ENCODE measurements at places on chromosomes 16 and 17. TPM values are rescaled to one million over a fixed set of nuclear protein-coding genes. Genes with fewer than 3 reads are reported as not detected.
A peak's percentile ranks its signal among the peaks of the same experiment; 100 is the strongest.

DNA sequence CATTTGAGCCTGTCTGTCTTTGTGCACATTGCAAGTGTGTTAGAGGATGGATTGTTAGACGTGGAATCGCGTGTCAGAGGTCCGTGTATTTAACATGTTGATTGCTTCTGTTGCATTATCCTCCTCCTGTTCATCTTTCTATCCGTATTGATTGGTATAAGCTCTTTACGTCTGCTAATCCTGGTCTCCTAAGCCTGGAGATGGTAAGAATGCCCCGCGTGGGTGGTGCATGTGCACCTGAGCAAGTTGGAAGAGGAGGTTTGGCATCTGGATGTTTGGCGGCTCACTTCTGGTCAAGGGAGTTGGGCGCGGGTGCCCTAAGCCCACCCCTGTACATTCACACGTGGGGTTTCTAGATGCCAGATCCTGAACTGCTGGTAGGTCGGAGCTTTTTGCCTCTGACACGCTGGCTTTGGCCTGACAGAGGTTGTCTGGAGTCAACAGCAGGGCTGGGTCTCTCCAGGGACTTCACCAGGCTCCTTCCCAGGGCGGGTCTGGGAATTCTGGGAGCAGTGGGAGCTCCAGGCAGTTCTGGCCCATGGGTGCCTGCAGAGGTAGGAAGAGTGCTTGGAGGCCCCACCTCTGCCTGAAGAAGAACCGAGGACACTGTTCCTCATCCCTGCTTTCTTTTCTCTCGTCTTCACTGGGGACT is 107.3 kb downstream of the OR1D5 start:
- no peak overlapping the region for H3K4me3 ChIP-seq
- H3K27me3 ChIP-seq: peaks cover 6% of the 10 kb centered on the region
- H3K4me1 ChIP-seq: peaks cover 15% of the 10 kb centered on the region
- DNase-seq: no peak

DNA sequence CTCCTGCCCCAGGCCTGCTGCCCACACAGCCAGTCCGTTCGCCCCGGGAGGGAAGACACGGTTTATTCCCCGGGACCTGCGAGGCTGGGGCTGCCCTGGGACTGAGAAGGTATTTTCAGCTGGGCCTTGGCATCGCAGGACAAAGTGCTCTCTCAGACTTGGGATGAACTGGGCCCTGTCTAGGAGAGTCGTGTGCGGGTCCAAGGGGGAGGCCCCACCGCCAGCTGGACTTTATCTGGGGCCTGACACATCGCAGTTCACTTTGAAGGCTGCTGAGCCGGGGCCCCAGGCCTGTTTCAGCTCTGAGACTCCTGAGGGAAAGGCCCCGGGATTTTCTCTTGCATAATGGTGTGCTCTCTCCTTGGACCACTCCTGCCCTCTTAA is 6.8 kb downstream of the CRISPLD2 start:
- DNase-seq: no peak
- no peak overlapping the region for H3K4me3 ChIP-seq
- H3K27me3 ChIP-seq: no peaks in the 10 kb centered on the region
- peaks cover 18% of the 10 kb centered on the region for H3K4me1 ChIP-seq
- H3K36me3 ChIP-seq: no peaks in the 10 kb centered on the region

DNA sequence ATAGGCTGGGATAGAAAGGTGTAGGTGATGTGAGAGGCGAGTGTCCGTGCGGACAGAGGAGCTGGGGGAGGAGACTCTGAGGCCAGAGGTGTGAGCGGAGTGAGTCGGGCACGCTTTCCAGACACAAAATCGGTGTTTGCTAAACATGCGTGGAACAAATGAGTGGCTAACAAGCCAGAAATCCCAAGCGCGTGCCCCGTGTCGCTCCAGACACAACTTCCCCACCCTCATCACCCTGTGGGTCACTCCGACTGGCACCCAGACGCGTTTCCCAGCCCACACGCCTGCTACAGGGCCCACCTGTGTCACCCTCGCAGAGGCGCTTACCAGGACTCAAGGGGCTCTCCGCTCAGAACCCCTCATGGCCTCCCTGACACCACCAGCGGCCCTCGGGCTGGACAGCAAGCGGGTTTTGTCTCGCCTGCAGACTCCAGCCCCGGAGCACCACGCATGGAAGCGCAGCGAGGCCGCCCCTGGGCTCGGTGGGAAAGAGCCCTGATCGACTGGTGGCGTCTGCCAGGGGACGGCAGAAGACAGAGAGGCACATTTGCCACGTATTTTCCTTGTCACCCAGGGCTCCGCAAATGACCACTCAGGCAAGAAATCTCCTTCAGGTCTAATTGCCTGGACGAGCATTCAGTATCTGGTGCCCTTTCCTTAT is 6.0 kb upstream of the RPH3AL start:
- peaks cover 5% of the 10 kb centered on the region for H3K27me3 ChIP-seq
- H3K4me3 ChIP-seq: no peak overlapping the region
- H3K4me1 ChIP-seq: no peaks in the 10 kb centered on the region
- DNase-seq: no peak

DNA sequence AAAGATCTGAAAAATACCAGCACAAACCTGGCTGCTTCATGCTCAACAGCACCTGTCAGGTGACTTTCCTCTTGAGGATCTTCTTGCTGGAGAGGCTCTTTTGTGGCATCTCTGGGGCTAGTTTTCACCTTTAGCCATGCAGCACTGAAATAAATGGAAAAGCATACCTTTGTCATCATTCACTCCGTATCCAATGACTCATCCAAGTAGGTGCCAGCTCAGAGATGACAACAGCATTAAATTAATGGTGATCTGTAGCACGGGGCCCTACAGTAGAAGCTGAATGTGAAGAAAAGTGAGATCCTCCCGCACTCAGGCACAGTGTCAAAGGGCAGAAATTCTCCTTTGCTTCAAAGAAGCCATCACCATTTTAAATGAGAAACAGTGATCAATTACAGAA is 32.2 kb downstream of the KIAA0753 start:
- H3K4me3 ChIP-seq: no peak overlapping the region
- H3K36me3 ChIP-seq: peaks cover 45% of the 10 kb centered on the region
- no peaks in the 10 kb centered on the region for H3K27me3 ChIP-seq
- peak overlapping the region; percentile 12 for H3K27ac ChIP-seq
- H3K4me1 ChIP-seq: peaks cover 5% of the 10 kb centered on the region

- H3K4me1 ChIP-seq: peaks cover 6% of the 10 kb centered on the region
- DNase-seq: no peak
- no peak overlapping the region for H3K27ac ChIP-seq
- H3K4me3 ChIP-seq: no peak overlapping the region
- no peaks in the 10 kb centered on the region for H3K36me3 ChIP-seq
- peaks cover 97% of the 10 kb centered on the region for H3K27me3 ChIP-seq
Measured at GRCh38 chr17:49971199-49971847, 2.3 kb downstream of the DLX4 start.

GRCh38 chr16:3035972-3036725 is 595 bp downstream of the BICDL2 start:
- no peak overlapping the region for H3K4me3 ChIP-seq
- H3K27ac ChIP-seq: no peak overlapping the region
- DNase-seq: no peak
- no peaks in the 10 kb centered on the region for H3K36me3 ChIP-seq

GRCh38 chr17:236641-237405 is 55.4 kb upstream of the DOC2B start:
- H3K36me3 ChIP-seq: no peaks in the 10 kb centered on the region
- H3K4me3 ChIP-seq: no peak overlapping the region
- no peak overlapping the region for H3K27ac ChIP-seq
- peaks cover 3% of the 10 kb centered on the region for H3K27me3 ChIP-seq
- H3K4me1 ChIP-seq: no peaks in the 10 kb centered on the region
- DNase-seq: peak; percentile 28

- H3K36me3 ChIP-seq: peaks cover 11% of the 10 kb centered on the region
- H3K4me3 ChIP-seq: peak overlapping the region; percentile 40
- H3K27me3 ChIP-seq: no peaks in the 10 kb centered on the region
- H3K4me1 ChIP-seq: peaks cover 7% of the 10 kb centered on the region
Measured at GRCh38 chr17:76772842-76773525, 35.1 kb downstream of the MFSD11 start.

- no peak overlapping the region for H3K4me3 ChIP-seq
- no peaks in the 10 kb centered on the region for H3K4me1 ChIP-seq
- H3K36me3 ChIP-seq: peaks cover 7% of the 10 kb centered on the region
- DNase-seq: no peak
- H3K27ac ChIP-seq: no peak overlapping the region
- H3K27me3 ChIP-seq: no peaks in the 10 kb centered on the region
Measured at GRCh38 chr17:30443721-30444120, 33.5 kb upstream of the GOSR1 start.

DNA sequence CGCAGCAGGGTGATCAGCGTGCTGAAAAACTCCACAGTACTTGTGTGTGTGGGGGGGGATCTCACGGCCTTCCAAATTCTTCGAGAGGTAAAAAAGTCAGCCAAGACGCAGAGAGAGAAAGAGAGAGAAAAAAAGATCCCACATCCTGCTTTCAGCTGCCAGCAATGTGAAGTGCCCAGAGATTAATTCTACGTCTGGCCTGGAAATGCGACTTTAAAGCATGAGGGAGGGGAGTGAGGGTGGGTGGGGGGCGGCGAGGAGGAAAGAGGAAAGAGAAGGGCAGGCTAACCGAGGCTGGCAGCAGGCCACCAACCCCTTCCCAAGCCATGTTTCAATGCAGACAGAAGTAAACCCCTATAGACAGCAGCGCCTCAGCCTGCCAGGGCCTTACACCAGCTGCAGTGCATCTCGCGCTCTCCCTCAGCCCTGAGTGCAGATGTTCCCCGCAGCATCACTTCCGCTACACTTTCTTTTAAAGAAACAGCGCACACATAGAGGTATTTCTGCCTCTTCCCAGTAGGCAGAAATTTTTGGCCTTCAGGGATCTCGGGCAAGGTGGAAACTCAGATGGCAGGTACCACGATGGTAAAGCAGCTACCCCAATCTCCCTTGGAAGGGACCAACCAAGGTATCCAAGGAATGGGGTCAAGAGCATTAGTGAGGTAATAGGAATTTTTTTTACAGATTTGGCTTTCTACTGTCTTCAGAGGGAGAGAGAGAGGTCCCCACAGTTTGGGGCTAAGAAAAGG is 87.8 kb downstream of the SMG6 start:
- peak overlapping the region; percentile 98 for H3K27ac ChIP-seq
- peak; percentile 99 for DNase-seq
- no peaks in the 10 kb centered on the region for H3K36me3 ChIP-seq
- peaks cover 55% of the 10 kb centered on the region for H3K4me1 ChIP-seq
- no peaks in the 10 kb centered on the region for H3K27me3 ChIP-seq

- H3K4me3 ChIP-seq: no peak overlapping the region
- H3K27me3 ChIP-seq: no peaks in the 10 kb centered on the region
- no peaks in the 10 kb centered on the region for H3K4me1 ChIP-seq
- no peak for DNase-seq
Measured at GRCh38 chr16:31501226-31501965, 6.8 kb downstream of the RUSF1 start.

- no peaks in the 10 kb centered on the region for H3K36me3 ChIP-seq
- H3K4me1 ChIP-seq: peaks cover 22% of the 10 kb centered on the region
- no peak overlapping the region for H3K27ac ChIP-seq
- no peaks in the 10 kb centered on the region for H3K27me3 ChIP-seq
- no peak for DNase-seq
- no peak overlapping the region for H3K4me3 ChIP-seq
Measured at GRCh38 chr17:82101301-82101715, 3.3 kb upstream of the FASN start.

- no peak overlapping the region for H3K27ac ChIP-seq
- DNase-seq: no peak
- H3K4me3 ChIP-seq: no peak overlapping the region
- H3K36me3 ChIP-seq: no peaks in the 10 kb centered on the region
Measured at GRCh38 chr16:46482895-46483294, 138.3 kb downstream of the SHCBP1 start.

- no peaks in the 10 kb centered on the region for H3K27me3 ChIP-seq
- no peaks in the 10 kb centered on the region for H3K36me3 ChIP-seq
- H3K4me1 ChIP-seq: no peaks in the 10 kb centered on the region
Measured at GRCh38 chr16:65446427-65446826, 324.6 kb upstream of the CDH11 start.

- H3K4me1 ChIP-seq: peaks cover 21% of the 10 kb centered on the region
- no peak overlapping the region for H3K4me3 ChIP-seq
- no peaks in the 10 kb centered on the region for H3K27me3 ChIP-seq
- DNase-seq: no peak
Measured at GRCh38 chr17:80986816-80987475, 4.7 kb upstream of the CHMP6 start.

DNA sequence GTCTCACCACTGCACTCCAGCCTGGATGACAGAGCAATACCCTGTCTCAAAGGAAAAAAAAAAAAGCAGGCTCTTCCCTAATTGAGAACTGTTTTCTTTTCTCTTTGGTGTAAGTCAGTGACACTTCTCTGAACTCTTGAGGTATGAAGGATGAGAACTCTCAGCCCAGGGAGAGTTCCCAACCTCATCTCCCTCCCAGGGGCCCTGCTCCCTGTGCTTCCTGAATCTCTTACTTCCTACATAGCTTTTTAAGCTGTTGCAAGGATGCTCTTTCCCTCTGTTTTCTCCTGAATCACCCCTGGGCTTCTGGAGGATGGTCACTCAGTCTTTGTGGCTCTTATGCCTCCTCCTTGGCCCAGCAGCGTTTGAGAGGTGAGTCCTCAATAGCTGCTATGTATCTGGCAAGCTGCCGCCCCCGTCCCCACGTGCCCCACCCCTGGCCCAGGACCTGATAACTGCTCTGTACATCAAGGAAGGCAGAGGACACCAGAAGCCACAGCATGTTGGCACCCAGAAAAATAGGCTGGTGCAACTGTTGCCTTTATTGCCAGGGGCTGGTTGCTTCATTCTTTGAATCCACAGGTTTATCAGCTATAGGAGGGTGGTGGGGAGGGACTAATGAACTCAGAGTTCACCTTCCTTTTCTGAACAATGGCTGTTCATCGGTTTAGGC is 24.0 kb downstream of the IGF2BP1 start:
- DNase-seq: no peak
- peaks cover under 1% of the 10 kb centered on the region for H3K36me3 ChIP-seq
- H3K4me1 ChIP-seq: peaks cover 40% of the 10 kb centered on the region
- no peaks in the 10 kb centered on the region for H3K27me3 ChIP-seq

- DNase-seq: no peak
- no peak overlapping the region for H3K27ac ChIP-seq
- H3K27me3 ChIP-seq: peaks cover 34% of the 10 kb centered on the region
- H3K4me1 ChIP-seq: peaks cover 4% of the 10 kb centered on the region
Measured at GRCh38 chr17:39167476-39167875, 1.5 kb upstream of the ARL5C start.

HELZ gene
- 53.4 TPM for total RNA-seq

ACAP1 gene
- total RNA-seq: 14.4 TPM

CDH5 gene
- not detected for total RNA-seq

CALB2 gene
- total RNA-seq: 4.2 TPM

SOCS3 gene
- total RNA-seq: 16.7 TPM

MATCAP1 gene
- 26.1 TPM for total RNA-seq

KRT28 gene
- total RNA-seq: not detected

CORO1A gene
- total RNA-seq: 4.0 TPM

PDIA2 gene
- total RNA-seq: 1.2 TPM

Data from astrocyte (in vitro differentiated cells and primary cell).